ENCODE measurements at places on chromosomes 1 and 21. TPM values are rescaled to one million over a fixed set of nuclear protein-coding genes. Genes with fewer than 3 reads are reported as not detected.

DNA sequence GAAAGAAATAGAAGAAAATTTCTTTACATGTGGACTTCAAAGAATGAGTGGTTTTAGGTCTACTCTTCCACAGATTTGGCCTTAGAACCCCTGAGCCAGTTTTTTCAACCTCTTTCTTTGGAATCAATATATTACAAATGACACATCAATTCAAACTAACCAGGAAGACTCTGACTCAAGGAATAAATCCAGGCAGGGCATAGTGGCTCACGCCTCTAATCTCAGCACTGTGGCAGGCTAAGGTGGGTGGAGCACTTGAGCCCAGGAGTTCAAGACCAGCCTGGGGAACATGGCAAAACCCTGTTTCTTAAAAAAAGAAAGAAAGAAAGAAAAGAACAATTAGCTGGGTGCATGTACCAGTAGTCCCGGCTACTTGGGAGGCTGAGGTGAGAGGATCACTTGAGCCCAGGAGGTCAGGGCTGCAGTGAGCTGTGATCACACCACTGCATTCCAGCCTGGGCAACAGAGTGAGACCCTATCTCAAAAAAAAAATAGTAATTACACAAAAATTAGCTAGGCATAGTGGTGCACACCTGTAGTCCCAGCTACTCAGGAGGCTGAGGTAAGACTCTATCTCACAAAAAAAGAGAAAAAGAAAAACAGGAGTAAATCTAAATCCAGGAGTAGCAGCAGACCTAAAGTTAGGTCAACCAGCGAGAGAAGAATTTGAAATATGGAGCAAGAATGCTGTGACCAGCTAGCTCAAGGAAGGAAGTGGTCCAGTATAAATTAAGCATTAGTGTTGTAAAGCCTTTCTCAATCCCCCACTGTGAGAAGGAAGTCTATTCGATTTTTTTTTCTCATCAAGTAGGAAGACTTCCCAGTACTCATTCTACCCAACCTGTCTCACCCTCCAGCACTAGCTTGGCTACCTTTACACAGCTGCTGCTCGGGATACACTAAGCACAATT, 1.9 kb downstream of the SORT1 start:
- H3K27me3 ChIP-seq, result peaks cover 46% of the 10 kb centered on the region
- no peak overlapping the region for H3K4me3 ChIP-seq
- no peak overlapping the region for H3K27ac ChIP-seq
- no peaks in the 10 kb centered on the region for H3K36me3 ChIP-seq
- no peak for DNase-seq

GRCh38 chr1:218787826-218788225, 385.9 kb upstream of the LYPLAL1 start:
- no peak for DNase-seq
- H3K4me3 ChIP-seq, result no peak overlapping the region
- H3K4me1 ChIP-seq, result no peaks in the 10 kb centered on the region

- no peak overlapping the region for H3K4me3 ChIP-seq
- no peaks in the 10 kb centered on the region for H3K27me3 ChIP-seq
- H3K27ac ChIP-seq, result no peak overlapping the region
- no peaks in the 10 kb centered on the region for H3K4me1 ChIP-seq
- H3K36me3 ChIP-seq, result peaks cover 47% of the 10 kb centered on the region
Observed at GRCh38 chr1:41535716-41536115, 51.2 kb upstream of the EDN2 start.

DNA sequence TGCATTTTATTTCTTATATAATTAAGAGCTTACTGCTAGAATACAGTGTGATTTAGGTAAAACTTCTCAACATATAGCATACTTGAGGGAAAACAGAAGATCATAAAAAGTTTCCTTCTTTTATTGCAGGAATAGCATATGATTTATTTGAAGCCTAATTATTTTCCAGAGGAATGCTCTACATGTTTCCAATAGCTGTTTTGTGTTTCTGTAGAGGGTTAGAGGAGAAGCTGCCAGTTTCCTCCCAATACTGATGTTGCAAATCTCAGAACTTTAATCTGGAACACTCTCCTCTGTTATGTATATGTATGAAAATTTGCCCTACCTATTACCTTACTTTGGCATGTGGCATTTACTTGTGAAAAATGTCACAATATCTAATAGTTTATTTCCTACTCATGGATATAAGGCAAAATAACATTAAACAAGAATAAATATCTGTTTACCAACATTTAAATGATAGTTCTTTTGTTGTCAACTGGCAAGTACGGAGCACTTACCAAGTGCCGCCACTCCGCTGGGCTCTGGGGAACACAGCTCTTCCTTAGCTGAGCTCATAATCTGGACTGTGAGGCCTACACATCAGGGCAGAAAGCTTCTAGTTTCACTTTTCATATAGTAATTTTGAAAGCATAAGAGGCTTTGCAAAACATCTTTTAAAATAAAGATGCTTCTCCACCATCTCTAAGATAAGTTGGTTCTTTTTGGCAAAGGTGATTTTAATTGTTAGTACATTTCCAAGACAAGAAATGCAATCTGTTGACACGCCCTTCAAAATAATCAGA, 239.8 kb upstream of the C1orf105 start:
- peak overlapping the region; percentile 95 for H3K27ac ChIP-seq
- no peaks in the 10 kb centered on the region for H3K36me3 ChIP-seq
- H3K27me3 ChIP-seq, result no peaks in the 10 kb centered on the region
- peak overlapping the region; percentile 66 for H3K4me3 ChIP-seq

DNA sequence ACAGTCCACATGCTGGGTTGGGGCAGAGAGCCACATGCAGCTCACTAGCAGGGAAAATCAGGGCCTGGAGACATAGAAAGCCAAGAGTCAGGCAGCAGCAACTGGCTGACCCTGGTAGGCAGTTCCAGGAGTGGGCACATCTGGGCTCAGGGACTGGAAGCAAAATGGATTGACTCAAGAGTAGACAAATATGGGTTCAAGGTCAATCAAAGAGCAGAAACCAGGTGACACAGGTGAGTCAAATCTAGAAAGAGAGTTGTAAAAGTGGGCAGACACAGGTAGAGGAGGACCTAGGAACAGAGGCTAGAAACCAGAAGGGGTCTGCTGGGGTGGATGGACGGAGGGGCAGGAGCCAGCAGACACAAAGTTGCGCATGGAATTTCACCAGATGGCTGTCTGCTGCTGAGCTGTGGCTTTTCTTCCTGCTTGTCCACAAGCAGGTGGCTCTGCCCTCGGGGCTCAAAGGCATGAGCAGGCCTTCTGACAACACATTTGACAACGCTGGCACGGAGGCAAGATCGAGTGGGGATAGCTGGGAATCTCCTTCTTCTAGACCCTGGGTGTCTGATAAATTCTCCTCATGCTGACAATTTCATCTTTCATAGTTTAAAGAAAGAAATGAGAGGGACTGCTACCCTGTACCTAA, 40.8 kb upstream of the IGSF3 start:
- H3K4me1 ChIP-seq, result peaks cover 15% of the 10 kb centered on the region
- no peak overlapping the region for H3K27ac ChIP-seq
- H3K36me3 ChIP-seq, result no peaks in the 10 kb centered on the region
- DNase-seq, result no peak
- H3K4me3 ChIP-seq, result no peak overlapping the region
- peaks cover 4% of the 10 kb centered on the region for H3K27me3 ChIP-seq

RNU1-2 gene
- total RNA-seq, result 1,573 TPM

DNA sequence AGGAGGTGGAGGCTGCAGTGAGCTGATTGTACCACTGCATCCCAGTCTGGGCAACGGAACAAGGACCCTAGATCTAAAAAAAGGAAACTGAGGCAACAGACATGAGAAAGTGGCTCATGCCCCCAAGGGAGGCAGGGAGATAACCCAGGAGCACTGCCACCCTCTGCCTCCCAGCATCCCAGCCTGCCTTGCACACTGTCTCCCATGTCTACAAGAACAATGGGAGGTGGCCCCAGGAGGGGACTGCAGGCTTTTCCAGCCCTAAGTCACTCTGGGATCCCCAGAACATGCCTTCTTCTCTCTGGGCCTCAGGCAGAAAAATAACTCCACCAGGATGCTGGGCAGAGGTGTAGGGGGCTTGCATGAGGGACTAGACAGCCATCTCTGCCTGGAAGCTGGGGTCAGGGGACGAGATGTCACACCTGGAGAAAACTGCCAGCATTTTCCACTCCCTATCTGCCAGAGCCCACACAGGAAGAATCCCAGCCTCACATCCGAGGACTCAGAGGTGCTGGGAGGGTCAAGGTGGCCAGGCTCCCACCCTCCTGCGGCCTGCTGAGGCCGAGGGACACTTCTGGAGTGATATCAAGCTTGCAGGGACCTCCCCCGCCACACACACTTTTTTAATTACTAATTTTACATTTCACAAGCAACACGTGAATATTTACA, 21.4 kb downstream of the RUNX3 start:
- no peak overlapping the region for H3K4me3 ChIP-seq
- H3K27me3 ChIP-seq, result no peaks in the 10 kb centered on the region
- H3K27ac ChIP-seq, result peak overlapping the region; percentile 65
- peaks cover 71% of the 10 kb centered on the region for H3K36me3 ChIP-seq
- peak; percentile 4 for DNase-seq
